ENCODE measurements at places on chromosomes 4 and X. TPM values are rescaled to one million over a fixed set of nuclear protein-coding genes. Genes with fewer than 3 reads are reported as not detected.

DNA sequence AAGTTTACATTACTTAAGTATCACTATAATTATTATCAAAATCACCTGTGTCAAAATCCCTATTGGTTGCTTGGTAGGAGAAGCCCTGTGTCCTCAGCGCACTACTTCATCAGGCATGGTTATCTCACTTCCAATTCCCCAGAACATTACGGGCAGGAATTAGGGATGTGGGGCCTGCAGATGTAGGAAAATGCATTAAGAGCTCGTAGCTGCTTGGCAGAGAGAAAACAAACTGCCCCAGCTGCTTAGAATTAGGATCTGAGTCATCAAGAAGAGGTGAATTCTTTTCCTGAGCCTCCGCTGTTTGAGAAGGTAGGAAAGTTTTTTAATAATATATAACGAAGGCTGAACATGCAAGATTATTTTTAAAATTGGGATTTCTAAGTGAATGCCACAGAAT, 31.1 kb upstream of the CLNK start:
- DNase-seq, result no peak

TNMD gene
- total RNA-seq, result not detected

GRCh38 chrX:15848576-15848975, 6.0 kb downstream of the AP1S2 start:
- no peak for DNase-seq

DNA sequence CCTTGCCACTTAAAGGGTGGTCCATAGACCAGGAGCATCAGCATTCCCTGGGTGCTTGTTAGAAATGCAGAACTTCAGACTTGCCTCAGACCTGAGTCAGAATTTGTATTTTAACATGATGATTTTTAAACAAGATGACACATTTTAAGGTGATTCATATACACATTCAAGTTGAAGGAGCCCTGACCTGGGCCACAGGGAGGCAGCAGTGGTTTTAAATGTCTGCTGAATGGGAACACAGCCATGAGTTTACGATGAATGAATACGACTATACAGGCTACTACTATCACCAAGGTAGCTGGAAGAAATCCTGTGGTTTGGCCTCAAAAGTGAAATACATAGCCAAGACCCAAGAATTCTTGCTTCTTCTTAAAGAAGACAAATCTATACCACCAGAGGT, 2.9 kb downstream of the HDAC8 start:
- peak; percentile 9 for DNase-seq

DNA sequence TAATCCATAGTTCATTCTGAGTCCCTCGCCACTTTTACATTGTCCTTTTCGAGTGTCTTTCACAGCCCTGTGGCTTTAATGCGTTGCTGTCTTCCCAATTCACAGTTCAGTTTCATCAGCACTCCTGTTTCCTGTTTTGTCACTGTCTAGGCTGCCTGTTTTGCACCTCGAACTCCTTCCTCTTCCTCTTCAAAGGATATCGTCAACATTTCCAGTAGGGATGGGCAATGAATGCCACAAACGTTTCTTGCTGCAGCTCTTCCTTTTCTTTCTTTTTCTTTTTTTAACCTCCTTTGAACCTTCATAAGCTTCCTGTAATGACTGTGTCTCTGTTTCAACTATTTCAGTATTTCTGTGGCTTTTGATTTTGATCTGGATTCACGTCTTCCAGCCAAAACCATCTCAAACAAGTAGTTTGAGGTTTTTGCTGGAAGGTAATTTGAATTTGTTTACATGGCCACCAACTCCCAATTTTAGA, 105.4 kb downstream of the ANXA3 start:
- no peak for DNase-seq

GRCh38 chr4:145847764-145848163, 90.9 kb downstream of the ZNF827 start:
- DNase-seq, result no peak

- no peak for DNase-seq
Observed at GRCh38 chr4:76270244-76271175, 19.0 kb downstream of the FAM47E start.

DNA sequence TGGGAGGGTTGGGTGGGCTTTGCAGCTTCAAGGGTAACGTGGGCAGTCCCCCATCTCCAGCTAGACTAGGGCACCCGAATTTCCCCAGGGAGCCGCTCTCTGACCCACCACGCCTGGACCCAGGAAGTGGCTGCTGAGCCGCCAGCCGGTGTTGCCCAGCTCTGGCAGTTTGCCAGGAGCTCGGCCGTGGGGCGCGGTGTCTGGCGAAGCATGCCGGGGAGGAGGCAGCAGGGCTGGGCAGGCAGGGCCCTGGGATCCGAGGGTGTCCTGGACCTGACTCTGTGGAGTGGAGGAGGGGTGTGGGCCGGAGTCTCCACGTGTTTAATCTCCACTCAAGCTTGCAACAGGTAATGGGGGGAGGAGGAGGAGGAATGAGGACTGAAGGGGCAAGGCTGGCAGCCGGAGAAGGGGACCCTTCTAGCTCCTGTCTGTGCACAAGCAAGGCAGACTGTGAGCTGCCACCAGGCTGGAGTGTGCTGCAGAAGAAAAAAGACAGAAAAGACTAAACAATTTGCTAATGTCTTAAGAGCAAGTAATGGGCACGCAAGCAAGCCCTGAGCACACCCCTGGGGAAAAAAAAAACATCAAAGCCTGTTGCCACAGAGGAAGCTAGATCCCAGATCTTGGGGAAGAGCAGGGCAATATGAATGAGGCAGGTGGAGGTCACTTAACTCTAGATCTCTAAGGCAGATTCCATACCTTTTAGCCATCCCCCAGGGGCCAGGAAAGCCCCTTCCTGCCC, 2.4 kb downstream of the LONRF3 start:
- DNase-seq, result peak; percentile 44

GRCh38 chrX:15382813-15383212, 1.4 kb downstream of the VEGFD start:
- no peak for DNase-seq

TMEM154 gene
- 0.22 TPM for total RNA-seq

GRCh38 chr4:155944516-155944915, 9.2 kb downstream of the CTSO start:
- DNase-seq, result no peak

PABPC1L2A gene
- not detected for total RNA-seq

- DNase-seq, result no peak
Observed at GRCh38 chr4:36884151-36884550, 360.4 kb upstream of the NWD2 start.

DNA sequence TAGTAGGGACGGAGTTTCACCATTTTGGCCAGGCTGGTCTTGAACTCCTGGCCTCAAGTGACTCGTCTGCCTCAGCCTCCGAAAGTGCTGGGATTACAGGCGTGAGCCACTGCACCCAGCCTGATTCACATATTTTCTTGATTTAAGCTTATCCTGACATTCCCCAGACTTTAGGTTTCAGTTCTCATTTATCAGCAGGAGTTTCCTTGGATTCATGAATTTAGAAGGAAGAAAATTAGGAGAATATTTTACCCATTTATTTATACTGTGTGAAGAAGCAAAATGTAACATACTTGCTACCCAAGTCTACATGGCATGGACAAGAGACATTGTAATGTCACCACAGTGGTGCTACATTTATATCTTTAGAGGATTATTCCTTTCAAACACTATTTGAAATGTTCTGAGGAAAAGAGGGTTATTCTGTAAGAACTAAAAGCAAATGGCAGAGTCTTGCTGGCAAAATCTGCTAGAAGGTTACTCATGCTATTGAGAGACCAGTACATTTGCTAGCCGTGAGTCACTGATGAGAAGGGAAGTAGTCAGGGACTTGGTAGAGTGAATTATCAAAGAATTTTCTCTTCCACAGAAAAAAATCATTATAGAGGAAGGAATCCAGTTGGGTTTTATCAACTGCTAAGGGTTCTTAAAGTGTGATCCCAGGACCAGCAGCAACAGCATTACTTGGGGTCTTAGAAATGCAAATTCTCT, 26.1 kb upstream of the CFAP299 start:
- peak; percentile 71 for DNase-seq

GRCh38 chr4:71132486-71132885, 139.0 kb downstream of the DCK start:
- DNase-seq, result no peak

FAM53A gene
- 0.39 TPM for total RNA-seq

- DNase-seq, result peak; percentile 47
Observed at GRCh38 chr4:147157860-147158701, 212.4 kb upstream of the TTC29 start.

FAM149A gene
- total RNA-seq, result not detected

DNA sequence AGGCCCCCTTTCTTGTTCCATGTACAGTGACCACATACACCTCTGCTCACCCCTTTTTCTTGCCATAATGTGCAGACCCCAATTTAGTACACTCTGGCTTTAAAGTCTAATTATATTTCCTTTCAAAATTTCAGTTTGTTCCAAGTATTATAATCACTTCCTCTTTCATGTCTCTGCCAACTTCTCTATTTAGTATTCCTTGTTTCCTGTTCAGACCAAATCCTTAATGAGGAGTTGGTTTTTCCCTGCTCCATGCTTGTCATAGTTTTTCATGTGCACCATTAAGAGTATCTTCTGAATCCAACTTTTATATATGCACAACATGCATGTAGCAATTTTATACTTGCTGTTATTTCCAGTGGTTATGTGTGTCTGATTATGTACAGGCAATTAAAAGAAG, 32.3 kb downstream of the USP53 start:
- no peak for DNase-seq

OTUD5 gene
- total RNA-seq, result 20.0 TPM
